Stimulated activated naive CD8-positive, alpha-beta T cell treated with anti-CD3 and anti-CD28 coated beads, Interleukin-15, amount 100 ng/mL, for 72 hours (primary cell): ENCODE measurements at places on chromosomes 12 and 14.

DNA sequence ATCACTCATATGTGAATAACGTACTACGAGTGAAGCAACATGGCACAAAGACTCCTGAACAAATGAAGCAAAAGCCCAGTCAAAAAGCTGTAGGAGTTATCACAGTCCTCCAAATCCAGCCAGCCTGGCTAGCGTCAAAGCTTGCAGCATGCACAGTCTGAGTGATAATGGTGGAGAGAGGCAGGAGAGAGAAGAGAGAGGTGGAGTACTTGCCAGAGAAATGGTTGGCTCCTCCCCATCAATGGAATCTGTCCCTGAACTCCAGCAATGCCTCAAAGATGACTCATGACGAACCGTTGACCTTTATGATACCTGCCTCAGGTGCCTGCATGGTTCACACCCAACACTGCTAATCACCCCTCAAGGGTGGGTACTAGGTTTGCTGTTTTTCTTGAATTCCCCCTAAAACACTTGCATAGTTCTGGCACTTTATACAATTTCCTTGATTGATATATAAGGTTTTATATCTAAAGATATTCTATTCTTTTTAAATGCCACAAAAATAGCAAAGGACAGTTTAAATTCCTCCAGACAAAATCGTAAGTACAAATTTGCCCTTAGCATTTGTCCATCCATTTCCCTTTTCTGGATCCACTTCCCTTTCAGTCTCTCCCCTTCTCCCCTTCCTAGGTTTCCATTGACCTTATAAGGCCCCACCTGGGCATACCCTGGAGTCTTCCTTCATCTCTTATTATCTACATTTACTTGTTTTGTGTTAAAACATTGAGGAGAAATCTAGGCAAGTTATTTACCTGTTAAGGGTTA is 10.2 kb downstream of the ARHGDIB start:
- peak; percentile 20 for DNase-seq

DNA sequence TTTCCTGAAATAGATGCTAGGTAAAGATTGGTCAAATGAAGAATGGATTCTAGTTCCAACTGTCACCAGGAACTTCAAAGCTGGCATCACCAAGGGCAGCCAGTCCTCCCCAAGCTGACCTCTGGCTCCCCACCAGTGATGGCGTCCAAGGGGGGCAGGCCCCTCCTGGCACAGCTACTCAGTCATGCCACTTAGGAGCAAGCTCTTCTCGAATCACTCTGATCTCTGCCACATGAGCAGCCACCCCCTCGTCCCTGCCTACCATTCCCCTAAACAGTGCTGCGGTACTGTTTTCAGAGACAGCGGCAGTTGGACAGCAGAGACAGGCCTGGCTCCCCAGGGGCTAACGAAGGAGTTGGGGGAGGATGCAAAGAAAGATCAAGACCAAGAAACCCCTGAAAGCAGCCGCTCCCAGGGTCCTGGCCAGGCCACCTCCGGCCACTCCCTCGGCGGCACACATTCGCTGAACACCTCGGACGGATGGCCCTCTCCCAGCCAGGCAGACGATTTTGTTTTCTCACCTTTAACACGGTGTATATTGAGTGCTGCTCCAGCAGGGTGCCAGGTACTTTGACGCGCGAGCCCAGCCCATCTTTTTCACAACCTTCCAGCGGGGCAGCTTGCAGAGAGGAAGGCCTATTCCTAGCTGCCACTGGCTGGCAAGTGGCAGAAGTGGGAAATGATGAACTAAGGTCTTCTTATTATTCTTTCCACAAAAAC is 47.4 kb downstream of the ARL6IP4 start:
- no peak for DNase-seq

GRCh38 chr14:23550812-23551265 is 726 bp downstream of the ZFHX2 start:
- DNase-seq = no peak

DNA sequence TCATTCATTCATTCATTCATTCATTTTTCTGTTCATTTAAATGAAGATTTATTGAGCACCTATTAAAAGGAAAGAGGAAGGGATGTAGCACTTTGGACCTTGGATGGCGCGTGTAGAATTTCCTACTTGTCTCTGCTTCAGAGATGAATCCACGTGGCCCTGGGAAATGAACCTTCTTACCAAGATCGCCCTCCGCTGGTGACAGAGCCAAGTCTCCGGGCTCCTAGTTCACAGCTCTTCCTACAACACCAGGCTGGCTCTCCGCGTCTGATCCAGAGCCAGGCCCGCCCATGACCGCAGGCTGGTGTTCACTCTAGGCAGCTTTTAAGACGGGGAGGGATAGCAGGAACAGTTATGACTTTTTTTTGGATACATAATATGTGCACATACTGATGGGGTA is 70.9 kb upstream of the PIWIL1 start:
- no peak for DNase-seq

DNA sequence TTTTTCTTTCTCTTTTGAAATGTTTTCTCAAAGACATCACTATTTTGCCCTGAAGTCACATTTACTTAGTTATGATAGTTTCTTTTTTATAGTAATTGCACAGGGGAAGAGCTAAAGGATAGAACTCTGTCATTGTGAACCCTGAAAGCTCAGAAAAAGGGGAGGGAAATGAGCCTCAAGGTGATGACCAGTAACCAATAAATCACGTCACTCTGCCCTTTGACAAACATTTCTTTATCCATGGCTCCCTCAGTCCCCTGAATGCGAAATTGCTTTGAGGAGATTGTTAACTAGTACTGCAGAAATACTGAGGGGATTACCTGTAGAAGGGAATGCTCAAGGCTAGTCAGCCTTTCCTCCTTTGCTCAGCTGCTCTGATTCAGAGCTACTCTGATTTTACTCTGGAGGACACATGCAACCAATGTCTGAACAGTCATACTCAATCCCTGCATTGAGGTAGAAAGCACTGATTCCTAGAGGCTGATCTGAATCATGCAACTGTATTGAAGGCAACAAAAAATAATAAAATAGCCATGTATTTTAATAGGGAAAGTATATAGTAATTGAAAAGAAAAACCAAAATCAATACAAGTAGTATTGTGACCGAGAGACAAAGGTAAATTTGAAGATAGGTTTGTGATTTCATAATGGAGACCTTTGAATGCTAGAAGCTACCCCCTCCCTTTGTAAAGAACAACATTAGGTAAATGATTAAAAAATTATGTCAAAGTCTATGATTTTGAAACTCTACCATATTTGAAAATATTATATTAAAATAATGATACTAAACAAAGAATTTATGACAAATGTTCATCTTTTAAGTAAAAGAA is 24.7 kb downstream of the SLCO1B1 start:
- no peak for DNase-seq
